ENCODE measurements at places on chromosomes 7 and 10. TPM values are rescaled to one million over a fixed set of nuclear protein-coding genes. Genes with fewer than 3 reads are reported as not detected.

DNA sequence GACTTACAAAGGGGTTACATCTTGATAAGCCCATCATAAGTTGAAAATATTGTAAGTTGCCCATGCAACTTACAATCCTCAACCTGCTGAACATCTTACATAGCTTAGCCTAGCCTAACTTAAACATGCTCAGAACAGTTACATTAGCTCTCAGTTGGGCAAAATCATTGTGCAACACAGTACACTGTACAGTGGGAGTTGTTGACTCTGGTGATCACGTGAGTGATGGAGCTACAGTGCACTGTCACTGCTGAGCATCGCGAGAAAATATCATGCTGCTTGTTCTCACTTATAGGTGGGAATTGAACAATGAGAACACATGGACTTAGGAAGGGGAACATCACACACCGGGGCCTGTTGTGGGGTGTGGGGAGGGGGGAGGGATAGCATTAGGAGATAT, 214.9 kb upstream of the ZMIZ1 start:
- no peak for DNase-seq

Gene STOX1
- 0.81 TPM for polyA plus RNA-seq

DNA sequence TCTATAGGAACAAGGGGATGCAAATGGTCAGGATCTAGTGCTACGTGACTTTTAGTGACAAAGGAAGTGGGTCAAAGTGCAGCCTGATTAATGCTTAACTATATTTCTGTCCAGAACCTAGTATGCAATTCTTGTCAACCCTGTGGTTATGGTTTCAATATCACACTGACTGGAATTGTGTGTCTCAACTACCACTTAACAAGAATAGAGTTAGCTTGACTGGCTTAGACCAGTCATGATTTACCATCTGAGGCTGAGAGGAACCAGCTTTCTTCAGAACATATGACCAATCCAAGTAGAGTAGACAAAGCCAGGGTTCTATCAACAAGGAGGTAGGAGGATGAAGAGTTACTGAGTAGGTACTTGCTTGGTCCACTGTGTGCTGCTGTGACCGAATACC, 54.4 kb downstream of the MYPN start:
- peak; percentile 80 for DNase-seq

- no peak for DNase-seq
Measured at GRCh38 chr7:140081774-140082425, 19.1 kb upstream of the PARP12 start.
